ENCODE measurements at places on chromosomes 4 and X.

- no peak for DNase-seq
Measured at GRCh38 chrX:115940888-115941332, 229.6 kb upstream of the AGTR2 start.

DNA sequence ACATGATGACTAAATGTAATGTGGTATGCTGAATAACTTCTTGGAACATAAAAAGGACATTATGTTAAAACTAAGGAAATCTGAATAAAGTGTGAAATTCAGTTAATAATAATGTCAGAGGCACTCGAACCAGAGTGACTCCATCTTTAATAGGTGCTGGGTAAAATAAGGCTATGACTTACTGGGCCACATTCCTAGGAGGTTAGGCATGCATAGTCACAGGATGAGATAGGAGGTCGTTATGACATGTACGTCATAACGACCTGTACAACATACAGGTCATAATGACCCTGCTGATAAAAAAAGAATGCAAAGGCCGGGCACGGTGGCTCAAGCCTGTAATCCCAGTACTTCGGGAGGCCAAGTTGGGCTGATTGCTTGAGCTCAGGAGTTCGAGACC lies 28.9 kb upstream of the OPHN1 start:
- no peak for DNase-seq

DNA sequence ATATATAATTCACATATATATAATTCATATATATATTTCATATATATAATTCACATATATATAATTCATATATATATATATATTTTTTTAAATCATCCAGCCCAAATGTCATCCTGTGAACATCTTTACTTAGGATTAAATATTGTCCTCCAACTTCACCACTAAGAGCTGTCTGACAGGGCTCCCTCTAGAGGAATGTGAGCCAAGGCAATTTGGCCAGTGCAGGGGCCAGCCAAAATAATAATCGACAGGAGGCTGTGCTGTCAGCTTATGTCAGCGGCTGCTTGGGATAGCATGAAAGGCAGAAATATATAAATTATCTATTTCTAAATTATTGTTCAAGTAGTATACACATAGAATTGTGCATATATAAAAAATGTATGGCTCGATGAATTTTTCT lies 29.5 kb downstream of the EGFL6 start:
- no peak for DNase-seq

- DNase-seq: no peak
Measured at GRCh38 chrX:49958727-49959485, 36.5 kb downstream of the CLCN5 start.

DNA sequence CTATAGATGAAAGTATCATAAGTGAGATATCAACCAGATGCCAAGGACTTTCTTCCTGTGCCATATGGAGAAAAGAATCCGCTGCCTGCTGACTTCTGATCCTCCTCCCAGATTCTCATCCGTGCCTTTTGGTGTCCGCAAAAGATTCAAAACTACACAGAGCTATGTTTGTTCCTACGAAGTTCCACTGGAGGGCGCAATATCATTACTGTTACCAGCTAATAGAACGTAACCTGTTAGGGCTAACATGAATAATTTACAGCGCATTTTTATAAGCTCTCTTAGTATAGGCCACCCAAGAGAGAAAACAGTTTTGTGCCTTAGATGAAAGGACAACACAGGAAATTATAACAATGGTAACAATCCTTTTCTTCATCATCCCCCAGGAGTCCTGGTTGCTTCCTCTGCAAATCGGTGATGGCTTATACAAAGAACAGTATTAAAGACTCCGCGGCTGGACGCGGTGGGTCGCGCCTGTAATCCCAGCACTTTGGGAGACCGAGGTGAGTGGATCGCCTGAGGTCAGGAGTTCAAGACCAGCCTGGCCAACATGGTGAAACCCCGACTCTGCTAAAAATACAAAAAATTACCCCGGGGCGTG lies 22.8 kb upstream of the CENPVL3 start:
- no peak for DNase-seq

DNA sequence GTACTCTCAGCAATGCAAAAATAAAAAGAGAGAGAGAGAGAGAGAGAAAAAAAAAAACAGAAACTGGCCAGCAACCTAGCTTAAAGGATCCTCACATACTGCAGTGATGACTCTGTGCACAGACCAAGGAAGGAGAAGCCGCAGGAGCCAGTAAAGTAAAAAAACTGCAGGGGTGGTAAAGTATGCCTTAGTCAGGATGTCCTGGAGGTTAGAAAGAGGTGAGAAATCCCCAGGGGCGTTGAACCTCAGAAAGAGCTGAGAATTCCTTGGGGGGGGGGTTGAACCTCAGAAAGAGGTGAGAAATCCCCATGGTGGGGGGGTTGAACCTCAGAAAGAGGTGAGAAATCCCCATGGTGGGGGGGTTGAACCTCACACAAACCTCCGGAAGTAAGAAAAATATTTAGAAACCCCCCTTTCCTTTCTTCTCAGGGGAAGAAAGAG lies 48.0 kb downstream of the MAGEA9 start:
- no peak for DNase-seq

GRCh38 chrX:25442499-25442898 lies 426.7 kb upstream of the ARX start:
- DNase-seq: no peak

- no peak for DNase-seq
Measured at GRCh38 chr4:75514949-75515612, 808 bp downstream of the THAP6 start.

Measured in stimulated activated CD8-positive, alpha-beta memory T cell treated with anti-CD3 and anti-CD28 coated beads, Interleukin-4, amount 100 ng/mL, for 4 hours (primary cell).